ENCODE measurements at places on chromosomes 7 and 10. TPM values are rescaled to one million over a fixed set of nuclear protein-coding genes. Genes with fewer than 3 reads are reported as not detected.

DNA sequence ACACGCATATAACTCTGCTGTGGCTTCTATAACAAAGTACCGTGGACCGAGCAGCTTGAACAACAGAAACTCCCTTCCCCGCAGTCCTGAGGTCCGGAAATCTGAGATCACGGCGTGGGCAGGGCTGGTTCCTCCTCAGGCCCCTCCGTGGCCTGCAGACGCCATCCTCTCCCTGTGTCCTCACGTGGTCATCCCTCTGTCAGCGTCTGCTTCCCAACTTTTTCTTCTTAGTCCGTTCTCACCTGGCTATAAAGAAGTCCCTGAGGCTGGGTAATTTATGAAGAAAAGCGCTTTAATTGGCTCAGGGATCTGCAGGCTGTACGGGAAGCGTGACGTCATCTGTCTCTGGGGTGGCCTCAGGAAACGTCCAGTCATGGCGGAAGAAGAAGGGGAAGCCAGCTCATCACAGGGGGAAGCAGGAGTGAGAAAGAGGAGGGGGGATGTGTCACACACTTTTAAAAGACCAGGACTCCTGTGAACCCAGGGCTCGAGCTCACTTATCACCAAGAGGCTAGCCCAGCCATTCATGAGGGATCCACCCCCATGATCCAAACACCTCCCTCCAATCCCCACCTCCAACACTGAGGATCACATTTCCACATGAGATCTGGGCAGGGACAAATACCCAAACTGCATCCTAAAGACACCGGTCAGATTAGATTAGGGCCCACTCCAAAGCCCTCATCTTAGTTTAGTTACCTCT lies 91.2 kb upstream of the INSIG1 start:
- peak; percentile 95 for DNase-seq

DNA sequence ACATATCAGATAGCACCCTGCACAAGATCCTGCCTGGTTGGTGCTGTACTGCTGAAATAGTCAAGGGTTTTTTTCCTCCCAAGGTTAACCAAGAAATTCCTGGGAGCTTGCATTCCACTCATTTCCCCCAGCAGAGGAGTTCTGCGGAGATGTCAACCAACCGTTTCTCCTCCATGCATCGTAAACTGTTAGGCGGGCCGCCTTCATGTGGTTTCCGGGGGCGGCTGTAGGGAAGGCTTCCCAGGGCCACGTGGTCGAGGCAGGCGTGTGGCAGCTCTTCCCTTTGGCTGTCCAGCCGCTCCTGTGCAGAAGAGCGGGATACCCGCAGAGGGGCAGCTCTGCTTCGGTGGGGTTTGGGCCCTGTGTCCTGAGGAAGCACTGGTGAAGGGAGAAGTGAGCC lies 113.7 kb downstream of the RGS10 start:
- peak; percentile 65 for DNase-seq

DNA sequence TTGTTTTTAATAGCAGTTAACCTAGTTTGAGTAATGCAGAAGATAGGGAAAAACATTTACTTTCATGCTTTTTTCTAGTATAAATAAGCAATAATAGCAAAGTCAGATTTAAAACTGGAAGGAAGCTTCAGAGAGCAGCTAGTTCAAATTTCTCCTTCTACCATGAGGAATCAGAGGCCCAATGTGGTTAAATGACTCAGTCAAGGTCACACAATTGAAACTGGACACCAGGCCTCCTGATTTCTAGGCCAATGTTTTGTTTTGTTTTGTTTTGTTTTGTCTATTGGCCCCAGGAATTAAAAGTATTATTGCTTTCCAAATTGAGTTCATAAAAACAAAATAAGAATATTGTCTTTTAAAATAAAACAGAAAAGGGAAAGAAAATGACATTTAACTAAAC lies 122.3 kb downstream of the TRIL start:
- peak; percentile 27 for DNase-seq

DNA sequence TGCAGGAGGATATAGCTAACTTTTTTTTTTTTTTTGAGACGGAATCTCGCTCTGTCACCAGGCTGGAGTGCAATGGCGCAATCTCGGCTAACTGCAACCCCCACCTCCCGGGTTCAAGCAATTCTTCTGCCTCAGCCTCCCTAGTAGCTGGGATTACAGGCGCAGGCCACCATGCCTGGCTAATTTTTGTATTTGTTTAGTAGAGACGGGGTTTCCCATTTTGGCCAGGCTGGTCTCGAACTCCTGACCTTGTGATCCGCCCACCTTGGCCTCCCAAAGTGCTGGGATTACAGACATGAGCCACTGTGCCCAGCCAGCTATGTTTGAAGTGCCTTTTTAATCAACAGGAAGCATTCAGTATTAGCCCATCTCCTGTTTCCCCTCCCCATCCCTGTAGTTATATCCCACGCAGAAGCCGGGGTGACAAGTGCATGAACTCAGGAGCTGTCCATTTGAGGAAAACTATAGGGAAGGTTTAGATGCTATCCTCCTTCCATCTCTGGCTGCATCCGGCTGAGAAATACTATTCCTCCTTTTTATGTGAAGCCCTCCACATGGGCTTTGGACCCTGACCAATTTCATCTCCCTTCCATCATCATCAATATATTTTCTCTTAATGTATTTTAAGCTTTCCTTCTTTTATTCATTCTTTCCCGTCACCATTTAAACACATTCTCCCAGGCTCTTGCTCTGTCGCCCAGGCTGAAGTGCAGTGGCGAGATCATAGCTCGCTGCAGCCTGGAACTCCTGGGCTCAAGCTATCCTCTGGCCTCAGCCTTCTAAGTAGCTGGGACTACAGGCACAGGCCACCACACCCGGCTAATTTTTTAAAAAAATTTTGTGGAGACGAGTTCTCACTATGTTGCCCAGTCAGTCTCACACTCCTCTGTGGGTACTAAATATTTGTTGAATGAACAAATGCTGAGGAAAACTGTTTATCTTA lies 1.3 kb upstream of the POT1 start:
- no peak for DNase-seq

DNA sequence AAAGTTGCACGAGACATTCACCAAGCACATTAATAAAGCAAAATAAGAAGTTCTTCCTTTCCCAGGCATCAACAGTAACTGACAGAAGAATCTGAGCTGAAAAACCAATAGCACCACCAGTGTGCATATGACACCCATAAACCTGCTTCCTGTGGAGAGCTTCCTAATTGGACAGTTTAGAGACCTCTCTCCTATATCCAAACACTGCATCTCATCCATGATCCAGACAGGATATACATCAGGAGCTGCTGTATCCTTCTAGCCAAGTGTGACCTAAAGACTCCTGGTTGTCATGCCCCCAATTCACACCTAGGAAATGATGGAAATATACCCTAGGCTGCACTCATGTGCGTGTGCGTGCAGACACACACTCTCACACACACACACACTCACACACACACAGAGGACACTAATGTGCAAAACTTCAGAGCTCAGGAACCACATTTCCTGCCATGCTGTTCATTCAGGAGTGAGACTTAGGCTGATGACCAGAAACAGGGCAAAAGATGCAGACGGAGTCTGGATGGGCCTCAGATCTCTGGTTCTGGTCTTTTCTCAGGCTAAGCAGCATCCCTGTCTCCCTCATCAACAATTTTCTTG lies 58.0 kb downstream of the MAP3K8 start:
- no peak for DNase-seq

- no peak for DNase-seq
These were observed 341.9 kb downstream of the PTPRN2 start for GRCh38 chr7:158245724-158246041.

DNA sequence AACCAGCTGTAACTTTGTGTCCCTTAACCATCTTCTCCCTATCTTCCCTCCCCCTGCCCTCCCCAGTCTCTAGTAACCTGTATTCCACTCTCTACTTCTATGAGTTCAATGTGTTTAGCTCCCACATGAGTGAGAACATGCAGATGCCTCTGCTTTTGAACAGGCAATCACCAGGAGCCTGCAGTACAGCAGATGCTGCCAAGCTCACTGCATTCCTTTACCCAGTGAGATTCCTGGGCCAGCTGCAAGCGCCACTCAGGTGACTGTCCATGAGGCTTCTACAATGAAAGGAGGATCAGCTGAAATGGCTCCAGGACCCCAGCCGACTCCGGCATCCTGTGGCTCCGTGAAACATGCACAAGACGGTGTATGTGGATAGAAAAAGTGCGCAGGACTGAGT lies 15.7 kb downstream of the GRID1 start:
- no peak for DNase-seq

- peak; percentile 53 for DNase-seq
These were observed 1189.6 kb downstream of the SORCS1 start for GRCh38 chr10:105974803-105975456.

FAM25C gene
- not detected for total RNA-seq

FXYD4 gene
- not detected for total RNA-seq

SPAM1 gene
- not detected for total RNA-seq

SPDYE8 gene
- total RNA-seq: not detected

SLC16A9 gene
- 34.1 TPM for total RNA-seq
